ENCODE measurements at places on chromosomes 1 and 21. TPM values are rescaled to one million over a fixed set of nuclear protein-coding genes. Genes with fewer than 3 reads are reported as not detected.

Gene NEGR1
- total RNA-seq = not detected

Gene RGS1
- total RNA-seq = 8.6 TPM

Gene C8A
- not detected for total RNA-seq

Gene LCE2A
- not detected for total RNA-seq

Gene KIAA0040
- total RNA-seq = 90.1 TPM

Gene KCNJ9
- total RNA-seq = not detected

Gene CSF3R
- total RNA-seq = 1.2 TPM

Gene ECM1
- total RNA-seq = 1.6 TPM

Gene SPATA17
- not detected for total RNA-seq

Gene GBP7
- not detected for total RNA-seq

Gene CELA2A
- not detected for total RNA-seq

Gene DNAJC28
- total RNA-seq = 0.23 TPM

Gene NUP210L
- total RNA-seq = 0.09 TPM

Gene LRRC8D
- 39.1 TPM for total RNA-seq

Gene DCLRE1B
- 18.4 TPM for total RNA-seq

Gene LINGO4
- total RNA-seq = not detected

Gene ISG15
- 101 TPM for total RNA-seq

Gene TDRD10
- total RNA-seq = not detected

Gene IL10RB
- total RNA-seq = 39.4 TPM

Gene TBX15
- total RNA-seq = not detected
